ENCODE measurements at places on chromosomes 13 and 19.

GRCh38 chr13:91684746-91685145, 286.3 kb downstream of the GPC5 start:
- no peak for DNase-seq

- no peak for DNase-seq
Measured at GRCh38 chr13:42525035-42525504, 48.9 kb upstream of the TNFSF11 start.

DNA sequence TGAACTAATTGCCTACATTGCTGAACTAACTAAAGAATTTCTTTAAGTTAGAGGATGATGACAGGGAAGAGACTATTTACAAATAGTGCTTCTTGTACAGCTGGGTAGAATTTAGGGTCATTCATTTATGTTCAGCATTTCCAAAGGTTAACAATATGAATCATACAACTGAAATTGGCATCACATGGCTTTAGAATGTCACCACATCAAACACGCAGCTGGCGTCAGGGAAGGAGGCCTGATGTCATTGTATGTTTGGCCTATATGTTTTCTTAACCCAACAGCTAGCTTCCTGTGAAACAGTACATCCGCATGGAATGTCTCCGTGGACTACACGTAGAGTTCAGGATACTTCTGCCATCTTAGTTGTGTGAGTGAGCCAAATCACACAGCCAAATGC, 99.0 kb upstream of the TNFSF11 start:
- DNase-seq: no peak

GRCh38 chr19:5967994-5968430, 9.9 kb downstream of the RANBP3 start:
- peak; percentile 34 for DNase-seq

GRCh38 chr19:17778968-17779929, 15.7 kb upstream of the B3GNT3 start:
- no peak for DNase-seq

- no peak for DNase-seq
Measured at GRCh38 chr19:2759362-2759761, 19.5 kb upstream of the SLC39A3 start.

GRCh38 chr13:78398743-78399410, 204.5 kb downstream of the POU4F1 start:
- DNase-seq: no peak

DNA sequence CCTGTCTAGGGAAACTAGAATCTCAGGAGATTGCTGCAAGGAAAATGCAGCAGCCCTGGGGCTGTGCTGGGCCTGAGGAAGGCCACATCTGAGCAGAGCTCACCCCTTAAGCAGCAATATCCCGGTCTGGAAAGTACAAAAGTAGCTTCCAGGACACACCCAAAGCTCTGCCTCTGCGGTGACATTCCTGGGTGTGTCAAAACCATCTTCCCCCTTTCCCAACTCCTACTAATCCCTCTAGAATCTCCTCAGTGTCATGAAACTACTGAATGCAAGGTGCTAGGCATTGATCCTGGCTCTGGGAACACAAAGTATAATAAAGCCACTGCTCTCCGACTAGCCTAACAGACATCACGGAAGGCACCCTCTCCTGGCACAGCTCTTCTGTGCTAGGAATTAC, 5.0 kb downstream of the PBX4 start:
- DNase-seq: no peak

Measured in activated T-helper 1 cell treated with Interleukin-2 at 50 U/mL for 16 hours (primary cell).